H7 (cell line): ENCODE measurements at places on chromosomes 16 and 17. TPM values are rescaled to one million over a fixed set of nuclear protein-coding genes. Genes with fewer than 3 reads are reported as not detected.

GRCh38 chr17:75124041-75124818 lies 7.3 kb downstream of the NT5C start:
- DNase-seq: no peak

The HDAC5 gene
- 72.5 and 89.0 TPM in 2 replicates for total RNA-seq

The TEKT5 gene
- 0.31 TPM in 1 of 2 replicates, not detected in the other for total RNA-seq

The PERCC1 gene
- not detected in 2 replicates for total RNA-seq

DNA sequence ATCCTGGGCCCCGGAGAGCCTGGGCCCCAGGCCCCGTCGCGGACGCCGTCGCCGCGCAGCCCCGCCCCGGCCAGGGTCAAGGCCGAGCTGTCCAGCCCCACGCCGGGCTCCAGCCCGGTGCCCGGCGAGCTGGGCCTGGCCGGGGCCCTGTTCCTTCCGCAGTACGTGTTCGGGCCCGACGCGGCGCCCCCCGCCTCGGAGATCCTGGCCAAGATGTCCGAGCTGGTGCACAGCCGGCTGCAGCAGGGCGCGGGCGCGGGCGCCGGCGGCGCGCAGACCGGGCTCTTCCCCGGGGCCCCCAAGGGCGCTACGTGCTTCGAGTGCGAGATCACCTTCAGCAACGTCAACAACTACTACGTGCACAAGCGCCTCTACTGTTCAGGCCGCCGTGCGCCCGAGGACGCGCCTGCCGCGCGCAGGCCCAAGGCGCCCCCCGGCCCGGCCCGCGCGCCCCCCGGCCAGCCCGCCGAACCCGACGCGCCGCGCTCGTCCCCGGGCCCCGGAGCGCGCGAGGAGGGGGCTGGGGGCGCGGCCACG lies 36.8 kb upstream of the ZC3H18 start:
- DNase-seq: no peak

GRCh38 chr17:1625053-1625452 lies 3.6 kb downstream of the SLC43A2 start:
- DNase-seq: no peak

DNA sequence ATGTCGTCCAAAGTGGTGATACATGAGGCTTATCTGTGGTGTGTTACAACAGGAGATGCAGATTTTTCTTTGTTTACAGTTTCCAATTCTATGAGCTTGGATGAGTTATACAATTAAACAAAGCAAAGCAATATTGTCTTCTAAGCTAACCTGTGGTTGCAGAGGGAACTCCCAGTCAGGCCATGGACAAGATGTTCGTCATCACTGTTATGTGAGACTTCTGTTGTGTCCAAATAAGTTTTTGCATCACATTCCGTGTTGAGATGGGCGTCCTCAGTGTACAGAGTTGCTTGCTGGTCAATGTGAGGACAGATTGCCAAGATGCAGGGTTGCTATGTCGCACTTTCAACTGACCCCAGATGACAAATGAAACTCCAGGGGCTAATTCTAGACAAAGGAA lies 189.3 kb downstream of the IRF8 start:
- DNase-seq: no peak

GRCh38 chr17:69058165-69058564 lies 2.6 kb downstream of the ABCA9 start:
- DNase-seq: peak; percentile 26

- no peak for DNase-seq
Measured at GRCh38 chr16:27483088-27483437, 66.7 kb downstream of the GTF3C1 start.

DNA sequence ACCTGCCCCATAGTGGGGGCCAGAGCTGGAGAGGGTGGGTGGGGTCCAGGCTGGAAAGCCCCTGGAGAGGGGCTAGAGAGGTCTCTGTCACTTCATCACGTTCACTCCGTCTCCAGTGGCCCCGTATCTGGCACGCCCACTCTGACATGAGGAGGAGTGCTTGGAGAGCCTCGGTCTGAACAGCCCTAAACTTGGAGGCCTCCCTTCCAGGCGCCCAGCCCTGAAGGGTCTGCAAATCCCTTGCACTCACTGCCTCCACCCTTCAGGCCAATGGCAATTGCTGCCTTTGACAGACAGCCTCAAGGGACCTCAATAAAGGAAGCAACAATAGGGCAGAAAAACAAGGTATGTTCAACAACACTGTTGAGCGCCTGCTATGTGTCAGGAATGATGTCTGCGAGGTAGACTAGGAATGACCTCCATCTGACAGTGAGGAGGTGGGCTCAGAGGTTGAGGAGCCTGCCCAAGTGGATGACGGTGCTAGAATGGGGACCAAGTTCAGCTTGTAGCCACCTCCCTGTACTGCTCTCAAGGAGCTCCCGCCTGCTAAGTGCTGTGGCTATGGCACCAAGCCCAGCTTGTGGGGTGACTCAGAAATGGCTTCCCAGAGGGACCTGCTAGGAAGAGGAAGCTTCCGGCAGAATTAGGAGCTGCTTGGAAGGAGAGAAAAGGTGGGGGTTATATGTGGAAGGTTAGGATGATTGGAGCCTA lies 2.9 kb upstream of the EPX start:
- no peak for DNase-seq

DNA sequence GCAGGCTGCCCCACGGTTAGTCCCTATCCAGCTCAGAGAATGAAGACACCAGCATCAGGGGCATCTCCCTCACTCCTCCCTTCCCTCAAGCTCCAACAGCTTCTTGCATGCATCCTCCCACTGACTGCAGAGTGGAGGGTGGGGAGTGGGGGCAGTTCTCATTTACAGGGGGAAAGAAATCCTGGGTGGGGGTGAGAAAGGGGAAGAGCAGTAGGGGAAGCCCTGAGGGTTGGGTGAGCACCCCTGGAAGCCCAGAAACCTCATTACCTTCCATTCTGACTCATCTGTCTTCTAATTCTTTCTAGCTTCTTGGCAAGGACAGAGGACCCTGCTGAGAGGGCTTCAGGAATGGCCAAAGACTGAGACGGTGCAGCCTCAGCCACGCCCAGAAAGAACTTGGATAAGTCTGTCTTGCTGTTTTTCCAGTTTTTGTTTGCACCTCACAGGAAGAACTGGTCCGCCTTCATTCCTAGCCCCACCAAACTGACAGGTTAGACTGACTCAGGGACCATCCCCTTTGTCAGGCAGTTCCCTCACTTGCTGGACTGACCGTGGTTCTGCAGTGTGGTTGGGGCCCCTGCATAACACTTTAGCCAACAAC lies 52.5 kb upstream of the WSB1 start:
- peak; percentile 14 for DNase-seq

GRCh38 chr17:19274893-19275292 lies 37.7 kb downstream of the EPN2 start:
- no peak for DNase-seq

DNA sequence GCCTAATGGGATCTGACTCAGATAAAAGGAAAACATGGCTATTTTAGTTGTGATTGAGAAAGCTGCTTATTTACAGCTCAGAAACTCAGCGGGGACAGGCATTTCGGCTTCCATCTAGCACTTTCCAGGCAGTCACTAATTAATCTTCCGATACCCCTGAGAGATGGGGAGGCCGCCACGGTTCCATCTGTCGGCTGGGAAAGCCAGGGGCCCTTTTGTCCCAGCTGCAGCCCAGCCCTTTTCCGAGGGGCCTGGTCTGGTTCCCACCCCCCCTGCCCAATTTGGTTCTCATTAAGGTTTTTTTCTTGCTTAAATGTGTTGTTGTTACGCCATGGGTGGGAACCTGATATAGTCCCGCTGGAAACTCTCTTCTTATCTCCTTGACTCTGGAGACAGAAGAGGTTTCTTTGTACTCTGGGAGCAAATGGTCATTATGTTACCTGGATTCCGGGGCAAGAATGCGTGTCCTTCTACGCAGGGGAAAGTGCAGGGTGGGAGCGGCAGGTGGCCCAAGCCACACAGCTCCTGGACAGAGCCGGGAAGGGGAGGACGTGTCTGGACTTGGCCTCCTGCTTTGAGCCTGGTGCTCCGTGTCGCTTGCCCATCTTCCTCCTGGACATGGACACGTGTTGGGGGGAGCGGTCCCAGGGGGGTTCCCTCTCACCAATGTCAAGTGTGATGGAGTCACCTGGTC lies 50.9 kb upstream of the GSE1 start:
- DNase-seq: no peak

- DNase-seq: no peak
Measured at GRCh38 chr16:19172098-19172780, 4.2 kb downstream of the SYT17 start.

DNA sequence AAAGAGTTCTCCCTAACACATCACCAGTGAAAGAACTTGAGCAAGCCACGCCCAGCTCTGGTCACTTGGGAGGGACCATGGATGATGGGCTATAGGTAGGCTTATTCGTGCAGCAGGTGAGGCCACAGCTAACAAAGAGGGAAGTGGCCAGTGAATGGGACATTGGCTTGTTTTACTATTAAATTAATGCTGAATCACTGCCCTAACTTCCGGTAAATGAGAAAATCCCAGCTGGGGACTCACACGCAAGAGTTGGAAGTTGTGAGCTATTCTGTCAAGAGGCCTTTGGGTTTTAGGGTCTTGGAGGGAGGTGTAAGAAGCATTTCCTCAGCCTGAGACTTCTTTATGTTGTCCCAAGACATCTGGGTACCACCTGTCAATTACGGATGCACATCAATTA lies 315.3 kb downstream of the XYLT1 start:
- no peak for DNase-seq

GRCh38 chr17:80834893-80835275 lies 156.8 kb upstream of the CHMP6 start:
- no peak for DNase-seq

DNA sequence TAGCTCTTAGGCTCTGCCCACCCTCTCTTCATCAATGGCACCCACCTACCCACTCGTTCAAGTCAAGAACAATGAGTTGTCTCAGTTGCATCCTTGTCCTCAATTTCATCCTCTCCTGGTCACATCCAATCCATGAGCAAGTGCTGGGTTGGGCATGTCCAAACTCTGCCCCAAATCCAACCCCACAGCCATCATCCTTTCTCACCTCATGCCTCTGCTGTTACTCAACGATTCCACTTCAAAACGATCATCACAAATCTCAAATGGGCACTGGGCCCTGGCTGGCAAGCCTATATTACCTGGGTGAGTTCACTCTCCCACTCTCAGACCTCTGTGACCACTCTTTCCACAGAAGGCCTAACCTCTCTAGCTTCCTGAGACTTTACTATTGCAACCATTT lies 12.0 kb upstream of the TEX2 start:
- no peak for DNase-seq

The PRR11 gene
- 26.4 and 28.1 TPM in 2 replicates for total RNA-seq

The BIRC5 gene
- total RNA-seq: 152 and 154 TPM in 2 replicates

DNA sequence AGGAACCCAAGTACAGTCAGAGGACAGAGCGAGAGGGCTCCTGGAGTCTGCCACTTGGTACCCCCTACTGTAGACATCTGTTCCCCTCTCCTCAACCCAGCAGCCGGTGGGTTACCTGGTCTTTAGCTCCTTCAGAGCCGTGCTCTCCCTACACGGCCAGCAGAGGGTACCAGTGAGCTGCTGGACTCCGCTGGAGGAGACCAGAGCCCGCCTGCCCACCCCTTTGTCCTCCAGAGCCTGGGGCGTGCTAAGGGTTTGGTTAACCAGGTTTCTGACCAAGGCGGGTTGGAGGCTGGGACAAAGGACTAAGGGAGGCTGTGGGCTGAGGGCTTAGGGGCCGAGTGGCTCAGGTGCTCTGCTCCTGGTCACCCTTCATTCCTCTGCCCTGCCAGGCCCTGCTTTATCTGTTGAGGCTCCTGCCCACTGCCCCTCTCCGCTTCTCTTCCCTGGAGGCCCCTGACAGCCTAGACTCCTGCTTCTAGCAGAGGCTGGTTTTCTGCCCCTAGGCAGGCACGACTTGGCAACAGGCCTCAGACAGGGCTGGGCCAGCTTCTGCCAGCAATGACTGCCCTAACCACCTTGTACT lies 2.7 kb upstream of the HSD11B2 start:
- DNase-seq: peak; percentile 93

DNA sequence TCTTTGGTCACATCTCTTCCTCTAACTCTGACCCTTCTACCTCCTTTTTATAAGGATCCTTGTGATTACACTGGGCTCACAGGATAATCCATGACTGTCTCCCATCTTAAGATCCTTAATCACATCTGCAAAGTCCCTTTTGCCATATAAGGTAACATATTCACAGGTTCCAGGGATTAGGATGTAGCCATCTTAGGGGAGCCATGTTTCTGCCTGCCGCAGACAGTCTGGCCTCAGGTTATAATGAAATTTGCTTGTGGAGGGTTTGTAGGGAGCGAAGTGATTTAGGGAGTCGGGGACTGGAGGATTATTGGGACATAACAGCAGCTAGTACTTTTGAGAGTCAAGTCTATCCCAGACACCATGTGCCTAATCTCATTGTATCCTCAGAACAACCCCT lies 7.7 kb downstream of the EEF2K start:
- DNase-seq: no peak

The ALDH3A1 gene
- total RNA-seq: 0.24 and 0.26 TPM in 2 replicates

GRCh38 chr17:72476575-72476986 lies 355.8 kb downstream of the SOX9 start:
- peak; percentile 76 for DNase-seq

- no peak for DNase-seq
Measured at GRCh38 chr16:4110680-4111079, 5.6 kb downstream of the ADCY9 start.
